NCI-H1694 treated with DMSO at 0.1 percent for 48 hours (cell line): ENCODE measurements at places on chromosomes 7 and 10.

GRCh38 chr10:64275774-64276173 lies 754.6 kb downstream of the REEP3 start:
- no peak for DNase-seq

GRCh38 chr7:117728890-117729624 lies 144.2 kb downstream of the CTTNBP2 start:
- no peak for DNase-seq

DNA sequence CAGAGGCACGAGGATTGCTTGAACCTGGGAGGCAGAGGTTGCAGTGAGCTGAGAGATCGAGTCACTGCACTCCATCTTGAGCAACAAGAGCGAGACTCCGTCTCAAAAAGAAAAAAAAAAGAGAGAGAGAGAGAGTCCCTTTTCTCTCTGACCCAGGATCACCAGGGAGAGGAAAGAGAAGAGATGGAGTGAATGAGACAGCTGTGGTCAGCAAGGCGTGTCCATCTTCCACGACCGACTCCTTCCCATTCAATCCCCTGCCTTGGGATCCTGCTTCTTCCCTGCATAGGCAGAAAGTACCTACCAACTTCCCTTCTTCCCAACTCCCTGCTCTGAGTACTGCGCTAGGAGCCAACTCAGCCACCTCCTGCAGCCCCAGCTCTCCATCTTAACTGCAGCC lies 5.2 kb upstream of the ZAN start:
- DNase-seq = no peak

DNA sequence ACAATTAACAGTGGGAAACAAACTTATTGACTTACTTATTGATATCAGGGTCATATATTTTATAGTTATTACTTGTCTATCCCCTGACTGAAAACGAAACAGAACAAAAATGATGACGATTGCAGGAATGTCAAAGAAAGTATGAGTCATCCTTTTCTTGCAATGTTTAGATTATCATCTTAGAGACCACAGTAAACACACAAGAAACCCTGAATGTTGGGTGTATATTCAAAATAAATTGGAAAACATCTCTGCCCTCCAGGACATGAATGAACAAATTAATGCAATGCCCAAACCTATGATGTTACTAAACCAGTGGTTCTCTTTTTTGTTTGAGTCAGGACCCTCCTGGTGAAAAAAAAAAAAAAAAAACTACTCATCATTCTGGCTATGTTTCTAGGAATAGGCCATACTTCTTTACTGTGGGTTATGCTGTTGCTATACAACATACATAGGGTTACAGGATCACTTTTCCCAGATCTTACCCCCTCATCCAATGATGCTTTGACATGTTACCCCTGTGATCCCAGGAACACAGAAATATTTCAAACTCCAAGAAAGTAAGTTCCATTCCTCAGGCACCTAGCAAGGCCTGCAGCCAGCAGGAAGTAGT lies 623.4 kb upstream of the IGFBP3 start:
- DNase-seq = no peak

GRCh38 chr7:108144931-108145330 lies 14.8 kb upstream of the LAMB4 start:
- DNase-seq = no peak

DNA sequence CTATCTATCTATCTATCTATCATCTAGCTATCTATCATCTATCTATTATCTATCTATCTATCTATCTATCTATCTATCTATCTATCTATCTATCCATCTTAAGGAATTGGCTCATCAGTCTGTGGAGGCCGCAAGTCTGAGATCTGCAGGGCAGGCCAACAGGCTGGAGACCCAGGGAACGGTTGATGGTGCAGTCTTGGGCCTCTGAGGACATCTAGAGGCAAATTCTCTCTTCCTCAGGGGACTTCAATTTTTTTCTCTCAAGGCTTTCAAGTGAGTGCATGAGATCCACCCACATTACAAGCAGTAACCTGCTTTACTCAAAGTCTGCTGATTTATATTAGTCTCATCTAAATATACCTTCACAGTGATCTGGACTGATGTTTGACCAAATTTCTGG lies 197.0 kb downstream of the GLRX3 start:
- no peak for DNase-seq

GRCh38 chr10:52541006-52541473 lies 227.0 kb downstream of the DKK1 start:
- DNase-seq = no peak

DNA sequence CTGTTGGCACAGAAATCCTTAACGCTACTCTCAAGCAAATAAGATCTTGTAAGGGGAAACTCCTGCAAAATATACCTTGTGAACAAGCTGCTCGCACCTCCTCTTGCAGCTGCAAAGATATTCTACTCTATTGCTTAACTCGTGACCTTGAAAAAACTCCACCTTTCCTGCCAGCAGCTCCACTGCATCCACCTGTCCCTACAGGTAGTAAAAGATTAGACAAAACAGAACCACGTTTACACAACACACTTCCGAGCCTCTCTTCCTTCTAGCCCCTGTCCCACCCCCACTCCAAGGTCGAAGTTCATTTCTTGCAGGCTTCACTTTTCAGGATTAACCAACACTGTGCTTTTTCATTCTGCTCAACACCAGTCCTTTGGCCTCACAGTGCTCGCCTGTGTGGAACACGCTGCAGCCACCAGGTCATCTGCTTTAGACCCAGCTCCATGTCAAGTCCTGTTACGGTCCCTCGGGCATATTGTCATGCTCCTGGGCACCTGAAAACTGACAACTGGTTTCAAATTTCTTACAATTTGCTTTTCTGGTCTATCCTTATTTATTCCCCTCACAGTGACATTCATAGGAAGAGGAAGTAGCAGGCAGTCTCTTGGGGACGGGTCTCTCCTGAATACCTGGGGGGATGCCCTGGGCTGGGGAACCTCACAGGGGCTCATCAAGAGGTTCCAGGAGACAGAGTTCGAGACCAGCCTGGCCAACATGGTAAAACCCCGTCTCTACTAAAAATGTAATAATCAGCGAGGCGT lies 165.8 kb upstream of the KLF14 start:
- DNase-seq = no peak

- DNase-seq = peak; percentile 44
These were observed 43.7 kb downstream of the UNC5B start for GRCh38 chr10:71255808-71256660.

- DNase-seq = no peak
These were observed 48.8 kb downstream of the PNLIPRP3 start for GRCh38 chr10:116476461-116476860.

DNA sequence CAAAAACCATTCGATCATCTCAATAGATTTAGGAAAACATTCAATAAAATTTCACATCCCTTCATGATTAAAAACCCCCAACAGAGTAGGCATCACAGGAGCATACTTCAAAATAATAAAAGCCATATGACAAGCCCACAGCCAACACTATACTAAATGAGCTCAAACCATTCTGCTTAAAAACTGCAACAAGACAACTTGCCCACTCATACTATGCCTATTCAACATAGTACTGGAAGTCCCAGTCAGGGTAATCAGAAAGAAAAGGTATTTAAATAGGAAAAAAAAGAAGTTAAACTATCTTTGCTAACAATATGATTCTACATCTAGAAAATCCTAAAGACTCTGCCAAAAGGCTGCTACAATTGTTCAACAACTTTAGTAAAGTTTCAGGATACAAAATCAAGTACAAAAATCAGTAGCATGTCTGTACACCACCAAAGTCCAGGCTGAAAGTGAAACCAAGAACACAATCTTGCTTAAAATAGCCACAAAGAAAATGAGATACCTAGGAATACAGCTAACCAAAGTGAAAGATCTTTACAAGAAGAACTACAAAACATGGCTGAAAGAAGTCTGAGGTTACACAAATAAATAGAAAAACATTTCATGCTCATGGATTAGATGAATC lies 882.6 kb downstream of the GRM8 start:
- no peak for DNase-seq

DNA sequence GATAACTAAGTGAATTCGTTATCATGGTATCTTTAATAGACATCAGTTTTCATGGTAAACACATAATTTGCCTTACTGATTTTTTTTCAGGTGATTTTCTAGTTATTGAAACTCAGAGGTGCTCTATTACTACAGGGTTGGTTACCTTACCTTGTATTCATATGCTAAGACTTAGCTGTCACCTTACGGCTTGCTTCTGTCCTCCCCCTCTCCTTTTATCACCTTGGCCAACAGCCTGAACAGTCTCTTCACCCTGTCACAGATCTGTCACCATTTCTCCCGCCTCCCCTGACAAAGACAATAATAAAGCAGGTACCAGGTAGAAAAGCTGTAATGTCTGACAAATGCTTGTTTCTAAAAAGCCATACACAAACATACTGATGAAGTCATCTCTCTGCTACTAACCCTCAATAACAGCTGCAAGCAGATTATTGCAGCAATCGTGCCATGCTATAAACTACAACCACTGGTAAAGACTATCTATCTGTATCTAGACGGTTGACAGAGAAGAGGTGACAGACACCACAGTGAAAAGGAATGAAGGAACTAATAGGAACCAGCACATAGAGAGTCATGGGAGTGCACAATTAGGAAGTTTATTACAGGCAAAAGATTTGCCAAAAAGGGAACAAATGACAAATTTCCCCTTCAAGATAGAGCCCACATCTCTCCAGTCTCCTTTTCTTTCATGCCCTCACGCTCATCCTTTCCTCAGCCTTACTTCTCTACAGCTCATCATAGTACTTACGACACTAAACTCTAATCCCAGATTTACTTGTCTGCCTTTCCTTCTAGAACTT lies 57.2 kb downstream of the ARHGAP12 start:
- no peak for DNase-seq

GRCh38 chr10:97813311-97813710 lies 36.3 kb upstream of the GOLGA7B start:
- no peak for DNase-seq

DNA sequence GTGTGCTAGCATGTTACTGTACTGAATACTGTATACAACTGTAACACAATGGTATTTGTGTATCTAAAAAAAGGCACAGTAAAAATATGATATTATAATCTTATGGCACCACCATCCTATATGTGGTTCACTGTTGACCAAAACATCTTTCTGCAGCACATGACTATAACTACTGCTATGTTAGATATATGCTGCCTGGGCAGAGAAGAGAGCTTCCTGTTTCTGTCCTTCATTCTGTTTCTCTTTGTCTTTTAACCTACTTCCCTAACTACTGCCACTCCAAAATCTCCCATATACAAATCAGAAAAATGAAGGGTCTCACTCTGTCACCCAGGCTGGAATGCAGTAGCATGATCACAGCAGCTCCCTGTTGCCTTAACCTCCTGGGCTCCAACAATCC lies 8.8 kb upstream of the FGL2 start:
- DNase-seq = no peak

DNA sequence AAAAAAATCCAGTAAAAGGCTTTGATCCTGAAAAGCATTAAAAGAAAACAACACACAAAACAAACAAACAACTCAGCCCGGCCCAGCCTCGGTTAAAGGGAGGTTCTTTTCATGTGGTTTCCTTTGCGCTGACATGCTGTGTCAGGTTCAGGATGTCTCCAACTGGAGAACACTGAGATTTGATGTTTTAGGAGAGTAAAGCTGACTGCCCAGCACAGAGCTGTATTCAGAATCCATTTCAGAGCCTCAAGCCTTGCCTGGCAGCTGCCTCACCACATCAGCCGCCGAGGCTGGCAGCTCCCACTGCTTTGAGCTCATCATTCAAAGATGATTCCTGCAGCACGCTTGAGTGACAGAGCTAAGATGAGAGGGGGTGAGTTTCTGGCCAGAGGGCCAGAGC lies 205.8 kb upstream of the LYZL1 start:
- DNase-seq = no peak

- DNase-seq = peak; percentile 4
These were observed 242.4 kb upstream of the KIAA1217 start for GRCh38 chr10:23966504-23967051.

GRCh38 chr10:77649333-77650331 lies 12.0 kb upstream of the KCNMA1 start:
- no peak for DNase-seq

GRCh38 chr10:78993261-78993945 lies 75.4 kb upstream of the ZMIZ1 start:
- DNase-seq = no peak

GRCh38 chr10:113000442-113000841 lies 50.4 kb downstream of the TCF7L2 start:
- DNase-seq = no peak

- no peak for DNase-seq
These were observed 627.9 kb upstream of the FOXK1 start for GRCh38 chr7:4054158-4054557.

DNA sequence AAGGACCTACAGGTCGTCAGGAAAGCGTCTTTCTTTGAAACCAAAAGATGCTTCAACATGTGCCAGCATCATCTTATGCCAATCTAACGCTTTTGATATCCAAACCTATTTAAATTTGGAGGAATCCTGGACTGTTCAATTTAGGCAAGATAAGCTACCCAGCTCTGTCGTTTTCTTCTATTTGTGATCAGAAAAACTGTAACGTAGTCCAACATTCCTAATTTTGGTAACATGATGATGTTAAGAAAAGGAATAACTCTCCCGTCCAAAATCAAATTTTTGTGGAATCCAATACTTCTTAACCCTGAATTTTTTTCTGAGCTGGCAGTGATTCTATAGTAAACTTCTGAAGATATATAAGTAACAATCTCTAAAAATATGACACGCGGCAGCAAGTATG lies 93.3 kb upstream of the MKX start:
- no peak for DNase-seq

GRCh38 chr10:97854743-97855142 lies 5.1 kb downstream of the GOLGA7B start:
- no peak for DNase-seq

- no peak for DNase-seq
These were observed 225.4 kb upstream of the ZWINT start for GRCh38 chr10:56586461-56586891.

DNA sequence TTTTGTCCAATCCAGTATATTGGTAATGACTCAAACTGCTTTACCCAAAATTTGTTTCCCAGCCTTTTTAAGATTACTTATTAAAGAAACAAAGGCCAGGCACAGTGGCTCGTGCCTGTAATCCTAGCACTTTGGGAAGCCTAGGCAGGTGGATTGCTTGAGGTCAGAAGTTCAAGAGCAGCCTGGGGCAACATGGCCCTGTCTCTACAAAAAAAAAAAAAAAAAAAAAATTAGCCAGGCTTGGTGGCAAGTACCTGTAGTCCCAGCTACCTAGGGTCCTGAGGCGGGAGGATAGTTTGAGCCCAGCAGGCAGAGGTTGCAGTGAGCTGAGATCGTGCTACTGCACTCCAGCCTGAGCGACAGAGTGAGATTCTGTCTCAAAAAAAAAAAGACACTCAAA lies 7.0 kb upstream of the ARHGAP12 start:
- no peak for DNase-seq

DNA sequence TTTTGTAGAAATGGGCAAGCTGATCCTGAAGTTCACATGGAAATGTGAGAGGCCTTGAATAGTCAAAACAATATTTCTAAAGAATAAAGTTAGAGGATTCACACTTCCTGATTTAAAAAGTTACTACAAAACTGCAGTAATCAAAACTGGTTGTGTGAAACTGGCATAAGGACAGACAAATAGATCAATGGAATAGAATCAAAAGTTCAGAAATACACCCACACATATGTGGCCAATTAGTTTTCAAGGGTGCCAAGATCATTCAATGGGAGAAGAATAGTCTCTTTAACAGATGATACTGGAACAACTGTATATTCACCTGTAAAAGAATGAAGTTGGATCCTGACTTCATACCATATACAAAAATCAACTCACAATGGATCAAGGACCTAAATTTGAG lies 27.7 kb downstream of the DNAJC9 start:
- DNase-seq = no peak
